COLO829 (cell line): ENCODE measurements at places on chromosomes 4 and X.

GRCh38 chrX:103608306-103608963 lies 672 bp downstream of the TCEAL3 start:
- no peak for DNase-seq

DNA sequence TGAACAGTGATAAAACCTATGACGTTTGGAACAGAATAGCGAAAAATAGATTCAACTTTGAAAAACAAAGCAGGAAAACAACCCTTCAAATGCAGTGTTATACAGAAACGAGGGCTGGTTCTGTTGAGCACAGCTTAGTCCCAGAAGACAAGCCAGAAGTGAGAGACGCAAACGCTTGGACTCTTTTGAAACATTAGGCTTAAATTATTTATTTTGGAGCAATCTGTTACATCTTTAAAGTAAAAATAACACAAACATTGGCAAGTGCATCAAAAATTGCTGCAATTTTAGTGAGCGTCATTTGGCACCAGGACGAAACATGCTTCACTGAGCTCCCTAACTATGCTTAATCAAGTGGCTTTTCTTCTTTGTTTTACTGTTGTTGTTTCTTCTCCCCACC lies 63.5 kb downstream of the ENPP6 start:
- no peak for DNase-seq

- DNase-seq: no peak
These were observed 315.3 kb downstream of the PAPSS1 start for GRCh38 chr4:107404591-107405300.

- DNase-seq: no peak
These were observed 19.3 kb downstream of the DAPP1 start for GRCh38 chr4:99835942-99836341.

DNA sequence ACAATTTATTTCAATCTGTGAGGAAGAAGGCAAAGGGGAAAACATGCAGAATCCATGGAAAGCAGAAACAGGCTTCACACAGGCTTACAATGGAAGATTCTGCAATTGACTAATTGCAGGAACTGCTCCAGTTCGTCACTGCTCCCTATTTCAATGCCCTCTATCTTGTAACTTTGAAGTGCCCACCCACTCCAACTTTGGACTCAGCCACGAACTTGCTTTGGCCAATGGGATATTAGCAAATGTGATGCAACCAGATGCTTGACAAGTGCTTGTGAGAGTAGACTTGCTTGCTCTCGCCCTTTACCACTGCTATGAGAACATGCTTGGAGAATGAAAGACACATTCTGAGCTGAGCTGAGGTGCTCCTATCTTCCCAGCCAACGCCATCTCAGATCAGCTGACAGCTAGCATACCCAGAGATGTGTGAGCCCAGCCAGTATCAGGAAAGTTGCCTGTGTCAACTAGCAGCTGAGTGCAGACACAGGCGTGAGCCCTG lies 105.7 kb upstream of the PTCHD1 start:
- no peak for DNase-seq

GRCh38 chr4:74158466-74159142 lies 686 bp downstream of the MTHFD2L start:
- DNase-seq: no peak

- DNase-seq: peak; percentile 76
These were observed 39.5 kb downstream of the TMEM154 start for GRCh38 chr4:152640058-152640921.

DNA sequence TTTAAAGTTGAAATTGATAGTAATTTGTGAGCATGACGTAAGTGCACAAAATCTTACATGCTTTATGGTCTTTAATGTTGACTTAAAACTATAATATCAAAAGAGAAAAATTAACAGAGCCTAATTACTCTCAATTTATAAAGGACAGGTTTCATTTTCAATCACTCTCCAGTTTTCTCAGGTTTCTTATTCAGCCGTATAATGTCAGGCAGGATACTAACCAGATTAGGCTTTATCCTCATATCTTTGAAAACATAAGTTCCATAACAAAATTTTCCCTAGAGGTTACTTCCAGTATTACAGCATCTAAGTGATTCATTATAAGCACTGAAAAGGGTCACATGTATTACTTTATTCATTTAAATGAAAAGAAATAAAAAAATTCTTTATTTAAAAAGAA lies 492.1 kb downstream of the PACRGL start:
- DNase-seq: no peak

DNA sequence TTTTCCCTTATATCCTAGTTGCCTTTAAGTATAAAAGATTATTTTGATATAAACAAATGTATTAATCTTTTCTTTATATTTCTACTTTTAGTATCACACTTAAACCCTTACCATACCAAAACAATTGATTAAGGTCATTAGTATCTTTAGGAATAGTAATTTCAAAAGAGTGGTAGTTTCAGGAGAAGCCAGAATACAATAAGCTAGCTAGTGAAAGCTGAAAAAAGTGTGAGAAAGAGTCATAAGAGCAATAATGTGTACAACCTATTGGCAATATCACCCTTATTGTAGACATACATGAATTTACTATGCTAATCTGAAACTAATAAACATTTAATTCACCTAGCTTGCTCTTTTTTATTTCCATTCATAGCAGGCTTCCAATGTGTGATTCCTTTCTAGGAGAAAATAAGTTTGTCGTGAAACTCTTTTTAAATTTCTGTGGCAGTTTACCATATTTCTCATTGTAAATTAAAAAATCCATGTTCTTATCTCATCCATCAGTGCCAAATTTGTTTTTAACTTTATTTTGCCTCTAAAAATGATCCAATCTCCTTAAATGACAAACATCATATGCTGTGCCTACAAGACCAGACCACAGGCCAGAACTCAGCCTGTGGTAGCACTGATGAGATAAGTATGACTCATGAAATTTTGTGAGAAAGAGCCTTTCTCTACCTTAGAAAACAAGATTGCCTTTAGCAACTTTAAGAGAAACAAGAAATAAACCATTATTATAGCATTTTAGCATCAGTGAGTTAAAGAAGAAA lies 8.1 kb downstream of the NEK1 start:
- peak; percentile 89 for DNase-seq

DNA sequence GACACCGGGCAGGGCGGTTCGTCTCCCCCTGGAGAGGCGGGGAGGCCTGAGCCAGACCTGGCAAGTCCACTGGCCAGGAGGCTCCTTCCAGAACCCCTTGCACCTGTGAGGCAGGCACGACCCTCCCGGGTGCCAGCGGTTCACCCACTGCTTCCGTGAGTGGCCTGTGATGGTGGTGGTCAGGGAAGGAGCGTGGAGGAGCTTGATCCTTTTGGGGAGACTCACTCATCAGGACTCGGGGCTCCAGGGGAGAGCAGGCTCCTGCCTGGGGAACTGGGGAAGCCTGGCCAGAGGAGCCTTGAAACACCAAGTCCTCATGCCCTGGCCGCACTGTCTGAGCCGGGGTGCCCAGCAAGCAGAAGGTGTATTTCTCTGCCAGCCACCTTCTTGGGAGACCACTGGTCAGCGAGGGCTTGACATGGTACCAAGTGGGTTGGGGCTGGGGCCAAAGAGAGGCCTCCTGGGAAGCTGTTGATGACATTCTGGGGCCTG lies 860 bp downstream of the FAM50A start:
- no peak for DNase-seq

DNA sequence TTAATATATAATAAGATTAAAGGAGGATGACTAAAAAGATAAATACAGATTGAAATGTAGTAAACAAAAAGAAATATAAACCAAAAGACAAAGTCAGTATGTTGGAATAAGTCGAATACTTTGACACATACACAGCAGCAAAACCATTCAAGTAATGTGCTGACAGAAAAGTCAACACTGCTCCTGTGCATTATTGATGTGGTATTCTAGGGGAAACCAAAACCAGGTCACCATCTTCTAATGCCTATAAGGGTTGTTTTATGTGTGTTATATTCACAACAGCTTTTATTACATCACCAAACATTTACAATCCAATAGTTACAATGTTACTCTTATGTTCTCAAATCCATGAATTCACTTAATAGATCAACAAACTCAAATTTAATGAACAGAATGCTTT lies 111.8 kb upstream of the DKK2 start:
- DNase-seq: no peak

GRCh38 chrX:30228526-30228925 lies 1.9 kb upstream of the MAGEB3 start:
- DNase-seq: no peak

DNA sequence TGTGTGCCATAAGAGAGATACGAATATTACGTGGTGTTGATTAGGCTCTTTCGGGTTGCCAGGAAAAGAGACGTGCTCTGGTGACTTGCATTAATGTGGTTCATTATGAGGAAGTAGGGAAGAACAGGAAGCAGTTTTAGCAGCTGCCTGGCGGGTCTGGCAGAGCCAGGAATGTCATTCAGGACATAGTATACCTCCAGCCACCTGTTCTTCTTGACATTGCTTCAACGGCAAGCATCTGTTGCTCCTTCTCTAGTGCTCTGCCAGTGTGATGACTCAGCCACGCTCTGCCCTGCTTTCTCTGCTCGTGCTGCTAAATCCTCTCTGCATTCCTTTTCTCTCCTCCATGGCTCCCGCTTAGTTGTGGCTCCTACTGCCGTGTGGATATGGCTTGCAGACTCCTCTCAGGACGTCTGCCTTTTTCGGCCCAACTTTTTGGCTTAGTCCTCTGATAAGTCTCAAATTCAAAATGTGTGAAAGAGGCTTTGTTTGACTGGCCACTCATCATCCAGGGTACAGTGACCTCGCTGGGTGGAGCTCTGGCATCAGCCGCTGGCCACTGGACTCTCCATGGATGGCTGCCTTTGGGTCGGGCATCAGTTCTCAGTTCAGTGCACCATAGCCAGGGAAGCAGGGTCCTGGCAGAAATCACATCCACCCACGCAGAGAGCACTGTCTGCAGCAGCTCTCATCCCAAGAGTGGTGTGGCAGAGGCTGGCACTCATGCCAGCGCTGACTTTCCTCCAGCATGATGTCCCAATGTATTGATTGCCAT lies 89.3 kb upstream of the KLF3 start:
- no peak for DNase-seq

DNA sequence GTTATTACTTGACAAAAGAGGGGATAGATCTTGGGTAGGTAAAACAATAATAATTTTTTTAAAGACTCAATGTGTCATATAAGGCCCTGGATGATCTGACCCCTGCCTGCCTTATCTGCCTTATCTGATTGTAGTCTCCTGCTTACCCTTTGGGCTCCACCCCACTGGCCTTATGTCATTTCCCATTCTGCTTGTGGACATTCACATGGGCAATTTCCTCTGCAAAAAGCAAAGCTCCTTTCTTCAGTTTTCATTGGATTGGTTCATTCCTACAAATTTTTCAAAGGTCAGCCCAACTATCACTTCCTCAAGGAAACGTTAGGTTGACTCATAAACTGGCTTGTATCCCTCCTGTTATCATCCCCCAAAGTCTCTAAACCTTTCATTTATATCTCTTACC lies 15.7 kb upstream of the TET2 start:
- DNase-seq: no peak

GRCh38 chrX:107675823-107676555 lies 47.7 kb downstream of the PRPS1 start:
- no peak for DNase-seq

DNA sequence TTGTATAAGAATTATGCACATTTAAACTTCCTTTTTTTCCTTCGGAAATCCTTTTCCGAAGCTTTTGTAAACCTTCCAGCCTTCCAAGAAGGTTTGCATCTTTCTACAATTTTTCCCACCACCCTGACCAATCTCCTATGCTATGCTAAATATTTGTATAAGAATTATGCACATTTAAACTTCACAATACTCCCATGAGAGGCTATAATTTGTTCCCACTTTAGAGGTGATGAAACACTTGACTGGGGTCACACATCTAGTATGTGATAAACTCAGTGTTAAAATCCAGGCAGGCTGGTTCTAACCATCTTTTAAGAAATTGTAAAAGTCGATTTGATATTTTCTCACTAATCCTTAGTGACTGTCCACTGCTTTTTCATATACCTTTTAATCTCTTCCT lies 22.1 kb downstream of the NUDT6 start:
- no peak for DNase-seq

DNA sequence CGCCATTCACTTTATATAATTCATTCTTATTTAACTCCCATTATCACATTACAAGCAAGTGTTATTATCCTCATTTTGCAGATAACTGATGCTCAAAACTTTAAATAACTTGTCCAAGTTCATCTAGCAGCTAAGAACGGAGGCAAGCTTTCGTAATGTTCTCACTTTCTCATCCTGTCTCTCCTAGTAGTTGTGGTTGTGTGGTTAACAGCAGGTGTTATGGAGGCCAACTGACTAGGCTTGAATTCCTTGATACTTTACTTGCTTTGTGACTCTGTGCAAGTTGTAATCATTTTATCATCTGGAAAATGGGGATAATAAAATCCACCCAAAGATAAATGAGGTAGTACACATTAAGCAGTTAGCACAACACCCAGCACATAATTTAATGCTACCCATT lies 109.9 kb upstream of the PTPN13 start:
- DNase-seq: no peak
